ENCODE measurements at places on chromosomes 5 and 9. TPM values are rescaled to one million over a fixed set of nuclear protein-coding genes. Genes with fewer than 3 reads are reported as not detected.

GRCh38 chr9:132792547-132792946 is 85.5 kb downstream of the AK8 start:
- no peak overlapping the region for H3K4me3 ChIP-seq
- no peak overlapping the region for H3K27ac ChIP-seq
- no peak for DNase-seq
- no peaks in the 10 kb centered on the region for H3K36me3 ChIP-seq
- no peaks in the 10 kb centered on the region for H3K4me1 ChIP-seq
- H3K27me3 ChIP-seq, result no peaks in the 10 kb centered on the region

DNA sequence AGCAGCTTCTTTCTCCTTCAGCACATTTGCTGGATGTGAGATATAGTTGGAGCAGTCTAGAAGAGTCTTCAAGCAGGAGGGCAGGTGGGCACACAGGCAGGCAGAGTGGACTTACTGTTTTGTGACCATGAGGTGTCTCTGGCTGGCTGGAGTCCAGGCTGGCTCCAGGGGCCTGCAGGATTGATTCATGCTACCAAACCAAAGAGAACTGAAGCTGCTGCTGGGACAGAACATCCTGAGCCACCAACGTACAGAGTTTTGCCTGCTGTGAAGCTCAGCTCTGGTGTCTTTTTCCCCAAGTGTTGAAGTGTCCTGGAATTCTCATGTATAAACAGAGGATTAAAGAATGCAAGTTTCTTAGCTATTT is 45.7 kb downstream of the CYSTM1 start:
- no peaks in the 10 kb centered on the region for H3K36me3 ChIP-seq
- no peak for DNase-seq
- H3K4me1 ChIP-seq, result peaks cover 4% of the 10 kb centered on the region
- H3K4me3 ChIP-seq, result no peak overlapping the region
- no peak overlapping the region for H3K27ac ChIP-seq

GRCh38 chr5:9425710-9426109 is 120.2 kb downstream of the SEMA5A start:
- no peak overlapping the region for H3K27ac ChIP-seq
- H3K4me3 ChIP-seq, result no peak overlapping the region

- no peaks in the 10 kb centered on the region for H3K36me3 ChIP-seq
- no peak overlapping the region for H3K27ac ChIP-seq
- H3K27me3 ChIP-seq, result no peaks in the 10 kb centered on the region
- no peaks in the 10 kb centered on the region for H3K4me1 ChIP-seq
- H3K4me3 ChIP-seq, result no peak overlapping the region
These were observed 397.2 kb upstream of the DAB2 start for GRCh38 chr5:39822020-39822419.

IFNK gene
- not detected for total RNA-seq

- H3K4me3 ChIP-seq, result peak within 1 kb of the TSS; percentile 45
- no peaks in the 10 kb centered on the region for H3K27me3 ChIP-seq
- H3K4me1 ChIP-seq, result no peaks in the 10 kb centered on the region
- H3K36me3 ChIP-seq, result no peaks in the 10 kb centered on the region
These were observed at the start of gene RASGRF2 for GRCh38 chr5:80959768-80960442. Gene RASGRF2, plus strand, starts transcription at chr5:80960363. Its CDS starts 376 bp downstream, at chr5:80960739.

- H3K27ac ChIP-seq, result peak overlapping the region; percentile 20
- H3K27me3 ChIP-seq, result no peaks in the 10 kb centered on the region
- no peak overlapping the region for H3K4me3 ChIP-seq
- DNase-seq, result no peak
These were observed 63.6 kb upstream of the SPEF2 start for GRCh38 chr5:35554016-35554415.

UGT3A2 gene
- not detected for total RNA-seq

PHF24 gene
- total RNA-seq, result 1.5 TPM

All from uterus (tissue), 4 donors.